Islet precursor cell (in vitro differentiated cells): ENCODE measurements at places on chromosomes 7 and 10.

DNA sequence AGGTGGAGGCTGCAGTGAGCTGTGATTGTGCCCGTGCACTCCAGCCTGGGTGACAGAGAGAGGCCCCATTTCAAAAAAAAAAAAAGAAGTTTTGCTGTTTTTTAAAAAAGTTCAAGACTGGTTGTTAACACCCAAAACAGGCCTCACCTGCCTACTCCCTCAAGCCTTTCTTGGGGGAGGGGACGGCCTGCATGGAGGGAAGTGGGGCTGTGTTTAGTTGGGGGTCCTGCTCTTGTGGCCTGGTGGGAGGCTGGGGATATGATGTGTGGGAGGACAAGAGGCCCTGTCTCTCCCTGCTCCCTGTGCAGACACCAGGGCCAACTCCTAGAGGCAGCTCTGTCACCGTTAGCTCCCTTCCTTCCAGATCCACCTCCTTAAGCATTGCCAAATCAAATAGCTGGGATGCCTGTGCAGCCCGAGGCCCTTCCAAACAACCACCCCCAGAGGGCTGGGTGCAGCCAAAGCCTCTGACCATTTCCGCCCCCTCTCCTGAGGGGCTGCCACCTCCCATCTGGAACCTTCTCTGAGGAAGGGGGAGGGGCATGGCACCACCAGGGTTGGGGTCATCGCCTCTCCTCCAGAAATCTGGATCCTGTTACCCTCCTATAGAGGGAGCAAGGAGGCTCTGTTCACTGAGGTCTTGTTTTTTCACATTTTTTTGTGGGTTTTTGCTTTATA, 32.9 kb upstream of the ANKRD2 start:
- peak; percentile 94 for DNase-seq

GRCh38 chr7:159126311-159127260, 18.1 kb downstream of the VIPR2 start:
- DNase-seq = peak; percentile 72

DNA sequence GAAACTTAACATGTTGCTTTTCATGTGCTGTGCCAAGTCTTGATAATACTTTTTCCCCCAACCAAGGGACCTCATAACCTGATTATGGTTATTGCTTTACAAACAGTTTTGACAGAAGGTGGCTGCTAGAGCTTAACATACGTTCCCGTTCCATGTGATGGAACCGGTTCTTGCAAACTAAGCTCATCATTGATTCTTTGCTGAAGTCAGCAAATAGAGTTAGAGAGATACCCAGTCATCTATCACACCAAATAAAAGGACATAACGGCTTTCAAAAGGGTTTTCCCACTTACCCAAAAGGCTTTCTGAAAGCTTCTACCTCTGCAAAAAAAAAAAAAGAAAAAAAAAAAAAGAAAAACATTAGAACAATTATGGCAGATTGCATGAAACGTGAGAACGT, 230.3 kb upstream of the MDFIC start:
- no peak for DNase-seq

DNA sequence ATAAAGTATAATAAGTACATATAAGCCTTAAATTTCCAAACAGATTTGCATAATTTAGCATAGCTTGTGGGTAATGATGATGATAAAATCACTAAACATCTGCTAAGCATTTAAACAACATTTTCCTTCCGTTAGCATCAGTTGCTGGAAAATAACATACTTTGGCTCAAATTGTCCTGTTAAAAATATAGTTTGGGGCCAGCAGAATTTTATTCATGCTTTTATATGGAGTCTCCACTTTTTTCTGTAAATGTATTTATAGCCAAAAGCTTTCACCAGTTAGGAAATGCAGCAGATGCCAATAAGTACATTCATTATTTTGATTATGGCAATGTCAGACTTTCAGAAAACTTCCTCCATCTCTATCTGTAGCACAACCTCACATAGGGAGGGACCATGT, 107.2 kb downstream of the CNTNAP2 start:
- no peak for DNase-seq

DNA sequence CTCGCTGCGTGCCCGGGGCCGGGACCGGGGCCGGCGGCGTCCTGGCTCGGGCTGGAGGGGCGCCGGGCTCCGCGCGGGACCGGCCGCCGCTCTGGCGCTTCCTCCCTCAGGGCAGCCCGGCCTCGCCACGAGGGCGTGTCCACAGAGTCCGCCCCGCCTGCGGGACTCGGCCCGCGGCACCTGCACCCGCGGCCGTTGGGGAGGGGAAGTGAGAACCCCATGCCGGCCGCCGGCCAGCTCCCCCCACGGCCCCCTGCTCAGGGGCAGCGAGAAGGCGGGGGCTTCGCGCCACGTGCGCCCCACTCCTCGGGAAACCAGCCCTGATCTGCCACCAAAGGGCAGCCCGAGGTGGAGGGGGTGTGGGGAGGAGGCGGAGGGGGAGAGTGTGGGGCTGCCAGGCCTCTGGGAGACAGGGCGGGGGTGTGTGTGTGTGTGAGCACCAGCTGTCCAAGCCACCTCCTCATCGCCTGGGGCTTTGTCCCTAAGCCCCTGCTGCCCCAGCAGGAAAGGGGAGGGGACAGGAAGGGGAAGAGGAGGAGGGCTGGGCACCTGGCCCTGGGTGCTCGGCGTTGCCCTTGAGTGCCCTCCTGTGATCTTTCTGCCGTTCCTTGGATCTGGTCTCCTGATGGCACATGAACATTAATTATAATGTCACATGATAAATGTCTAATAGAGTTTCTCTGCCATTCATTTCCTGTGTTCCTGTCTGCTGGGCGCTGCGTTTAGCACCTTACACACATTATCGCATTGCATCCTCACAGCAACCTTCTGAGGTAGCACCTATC, at the start of gene PIK3AP1:
Gene PIK3AP1, minus strand, starts transcription at position 93 of the 785 bp plus-strand sequence. CDS start 120 bp downstream, outside the sequence.
- peak; percentile 69 for DNase-seq

DNA sequence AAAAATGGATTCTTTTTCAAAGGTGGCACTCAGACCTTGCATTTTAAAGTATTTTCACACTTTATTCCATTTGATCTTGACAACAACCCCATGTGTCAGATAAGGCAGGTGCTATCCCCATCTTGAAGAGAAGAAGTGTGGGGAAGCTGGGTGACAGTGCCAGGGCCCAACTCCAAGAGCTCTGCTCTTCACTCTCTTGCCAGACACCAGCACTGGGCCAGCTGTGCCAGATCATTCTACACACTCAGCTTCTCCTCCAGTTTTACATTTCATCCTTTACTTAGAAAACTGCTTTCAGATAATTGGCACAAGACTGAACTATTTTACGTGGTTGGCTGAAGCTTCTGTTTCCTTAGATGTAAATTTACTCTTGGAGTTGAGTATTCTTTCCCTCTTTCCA, 64.4 kb downstream of the ENO4 start:
- no peak for DNase-seq

DNA sequence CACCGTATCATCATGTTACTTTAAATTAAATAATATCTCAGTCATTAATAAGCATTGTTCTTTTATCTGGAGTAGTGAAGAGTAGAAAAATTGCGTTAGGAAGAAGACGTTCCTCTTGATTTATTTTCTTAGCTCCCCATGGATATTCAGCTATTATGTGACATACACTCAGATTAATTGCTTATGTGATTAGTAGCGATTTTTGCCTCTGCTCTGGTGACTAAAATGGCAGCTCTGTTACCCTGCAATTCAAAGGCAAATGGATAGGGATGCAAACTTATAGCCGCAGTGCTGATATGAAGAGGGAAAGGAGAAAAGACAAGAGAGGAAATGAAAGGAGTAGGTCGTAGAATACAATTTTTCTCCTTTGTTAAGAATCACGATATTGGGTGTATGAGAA, 188.4 kb upstream of the MALRD1 start:
- no peak for DNase-seq

DNA sequence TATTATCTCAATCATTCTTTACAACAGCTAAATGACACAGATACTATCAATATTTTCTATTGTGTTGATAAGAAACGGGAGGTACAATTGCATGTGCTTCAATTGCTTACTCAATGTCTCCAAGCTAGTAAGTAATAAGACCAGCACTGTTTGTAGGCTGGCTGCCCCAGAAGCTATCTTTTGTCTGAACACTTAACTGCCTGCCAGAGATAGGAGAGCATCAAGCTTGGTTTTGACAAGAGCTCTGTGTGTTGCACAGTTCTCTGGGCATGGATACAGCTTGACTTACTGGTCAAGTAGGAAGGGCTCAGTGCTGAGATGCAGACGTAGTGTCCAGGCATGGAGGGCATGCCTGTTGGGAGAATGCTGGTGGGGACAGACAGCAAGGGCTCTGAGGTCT, 26.3 kb upstream of the CAPZA2 start:
- no peak for DNase-seq
